H7 (cell line): ENCODE measurements at places on chromosomes 7 and 10. TPM values are rescaled to one million over a fixed set of nuclear protein-coding genes. Genes with fewer than 3 reads are reported as not detected.

CCT6A gene
- total RNA-seq, result 284 and 324 TPM in 2 replicates

ANKRD30A gene
- not detected in 2 replicates for total RNA-seq

SEM1 gene
- total RNA-seq, result 54.0 and 78.1 TPM in 2 replicates

CTAGE8 gene
- total RNA-seq, result not detected in 2 replicates

DEPP1 gene
- total RNA-seq, result 0.28 and 1.2 TPM in 2 replicates

VIPR2 gene
- 2.5 and 3.5 TPM in 2 replicates for total RNA-seq

PFKFB3 gene
- total RNA-seq, result 14.6 and 20.1 TPM in 2 replicates

MINDY4 gene
- 1.4 and 2.0 TPM in 2 replicates for total RNA-seq

CARD11 gene
- total RNA-seq, result 21.4 and 32.7 TPM in 2 replicates

RNF133 gene
- total RNA-seq, result not detected in 2 replicates

SAMD9 gene
- total RNA-seq, result 0.04 and 0.10 TPM in 2 replicates

TMEM140 gene
- total RNA-seq, result not detected in 2 replicates

TAS2R4 gene
- total RNA-seq, result 0.17 and 0.63 TPM in 2 replicates

CCDC146 gene
- total RNA-seq, result 2.3 and 3.5 TPM in 2 replicates

CH25H gene
- not detected in 2 replicates for total RNA-seq

RAB18 gene
- 33.3 and 35.3 TPM in 2 replicates for total RNA-seq

MEOX2 gene
- not detected in 2 replicates for total RNA-seq

KIAA1549 gene
- 6.0 and 6.4 TPM in 2 replicates for total RNA-seq

INA gene
- 25.0 and 29.5 TPM in 2 replicates for total RNA-seq

CPEB3 gene
- 0.62 and 0.92 TPM in 2 replicates for total RNA-seq

TDRD1 gene
- total RNA-seq, result 0.14 and 0.26 TPM in 2 replicates

TUBAL3 gene
- 0.11 TPM in 1 of 2 replicates, not detected in the other for total RNA-seq

TMEM236 gene
- 0.03 and 0.15 TPM in 2 replicates for total RNA-seq

GIMAP1 gene
- total RNA-seq, result not detected in 2 replicates

CLCN1 gene
- 0.11 and 0.21 TPM in 2 replicates for total RNA-seq

APBB1IP gene
- not detected in 2 replicates for total RNA-seq

TMEM225B gene
- 0.48 and 0.52 TPM in 2 replicates for total RNA-seq

EPDR1 gene
- total RNA-seq, result 7.3 and 8.3 TPM in 2 replicates
